ENCODE measurements at places on chromosomes 16 and 17. TPM values are rescaled to one million over a fixed set of nuclear protein-coding genes. Genes with fewer than 3 reads are reported as not detected.

The EXOC3L1 gene
- total RNA-seq = 1.3 TPM

GRCh38 chr17:17633310-17633709, 41.8 kb upstream of the PEMT start:
- DNase-seq = no peak

GRCh38 chr17:32261417-32261736, 4.3 kb upstream of the RHBDL3 start:
- no peak for DNase-seq

GRCh38 chr17:73099511-73099910, 7.0 kb upstream of the SLC39A11 start:
- no peak for DNase-seq

DNA sequence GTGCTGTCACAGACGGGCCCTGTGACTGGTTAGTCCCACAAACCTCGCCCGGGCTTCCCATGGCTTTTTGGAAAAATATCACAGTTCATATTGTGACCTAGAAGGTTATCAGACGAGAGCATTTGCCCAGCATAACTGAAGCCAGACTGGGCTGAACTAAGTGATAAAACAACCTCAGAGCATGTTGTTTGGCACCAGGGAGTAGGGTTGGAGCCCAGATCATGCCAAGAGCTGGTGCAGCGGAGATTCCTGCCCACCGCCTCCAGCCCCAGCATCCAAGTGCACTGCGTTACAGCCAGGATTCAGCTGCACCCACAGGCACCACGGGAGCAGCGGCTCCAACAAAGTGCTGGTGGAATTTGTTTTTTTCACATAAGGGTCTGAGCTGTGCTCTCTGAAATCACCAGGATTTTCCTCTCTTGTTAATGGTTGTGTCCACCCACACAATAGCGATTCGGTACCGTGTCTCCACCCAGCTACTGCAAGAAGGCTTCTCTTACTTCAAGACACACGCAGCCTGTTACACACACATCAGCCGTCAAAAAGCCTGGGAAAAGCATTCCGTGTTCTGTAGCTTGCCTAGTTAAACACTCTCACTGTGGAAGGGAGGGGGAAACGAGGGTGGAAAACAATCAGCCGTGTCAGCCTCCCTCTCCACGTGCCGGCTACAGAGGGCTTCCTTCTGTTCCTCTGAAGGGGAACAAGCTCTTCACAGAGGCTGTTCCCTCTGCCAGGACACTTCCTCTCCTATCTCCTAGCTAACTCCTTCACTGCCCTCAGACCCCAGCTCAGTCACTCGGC, 273.8 kb downstream of the C16orf95 start:
- DNase-seq = no peak

DNA sequence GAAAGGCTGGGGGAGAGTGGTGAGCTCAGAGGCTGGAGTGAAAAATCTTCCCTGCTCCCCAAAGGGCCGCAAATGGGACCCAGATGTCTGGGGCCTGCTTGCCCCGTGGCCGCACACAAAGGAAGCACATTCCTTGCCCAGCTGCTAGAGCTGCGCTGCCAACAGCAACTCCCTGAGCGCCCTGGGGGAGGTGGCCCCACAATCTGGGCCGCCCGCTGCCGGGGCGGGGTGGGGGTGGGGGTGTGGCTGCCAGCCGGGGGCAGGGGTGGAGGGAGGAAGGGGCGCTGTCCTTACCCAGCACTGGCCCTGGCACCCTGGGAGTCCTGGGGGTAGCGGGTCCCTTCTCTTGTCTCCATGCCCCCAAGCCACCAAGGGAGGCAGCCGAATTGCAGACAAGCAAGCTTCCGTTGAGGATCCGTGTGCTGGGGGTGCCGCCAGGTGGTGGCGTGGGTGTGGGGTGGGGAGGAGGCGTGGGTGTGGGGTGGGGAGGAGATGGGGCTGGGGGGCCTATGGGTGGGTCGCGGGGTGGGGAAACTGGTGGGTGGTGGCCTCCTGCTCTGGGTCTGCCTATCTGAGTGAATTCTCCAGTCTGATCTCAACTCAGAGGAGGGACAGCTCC, 48.4 kb upstream of the PABPN1L start:
- DNase-seq = no peak

The KRT23 gene
- 0.30 TPM for total RNA-seq

GRCh38 chr17:7544911-7545310, 3.9 kb upstream of the TNFSF12 start:
- peak; percentile 20 for DNase-seq

The SULT1A2 gene
- 0.81 TPM for total RNA-seq

GRCh38 chr16:20879175-20880040, 20.8 kb downstream of the DCUN1D3 start:
- DNase-seq = no peak

GRCh38 chr16:11391576-11391975, 46.3 kb downstream of the RMI2 start:
- DNase-seq = peak; percentile 39

The IL34 gene
- 14.2 TPM for total RNA-seq

DNA sequence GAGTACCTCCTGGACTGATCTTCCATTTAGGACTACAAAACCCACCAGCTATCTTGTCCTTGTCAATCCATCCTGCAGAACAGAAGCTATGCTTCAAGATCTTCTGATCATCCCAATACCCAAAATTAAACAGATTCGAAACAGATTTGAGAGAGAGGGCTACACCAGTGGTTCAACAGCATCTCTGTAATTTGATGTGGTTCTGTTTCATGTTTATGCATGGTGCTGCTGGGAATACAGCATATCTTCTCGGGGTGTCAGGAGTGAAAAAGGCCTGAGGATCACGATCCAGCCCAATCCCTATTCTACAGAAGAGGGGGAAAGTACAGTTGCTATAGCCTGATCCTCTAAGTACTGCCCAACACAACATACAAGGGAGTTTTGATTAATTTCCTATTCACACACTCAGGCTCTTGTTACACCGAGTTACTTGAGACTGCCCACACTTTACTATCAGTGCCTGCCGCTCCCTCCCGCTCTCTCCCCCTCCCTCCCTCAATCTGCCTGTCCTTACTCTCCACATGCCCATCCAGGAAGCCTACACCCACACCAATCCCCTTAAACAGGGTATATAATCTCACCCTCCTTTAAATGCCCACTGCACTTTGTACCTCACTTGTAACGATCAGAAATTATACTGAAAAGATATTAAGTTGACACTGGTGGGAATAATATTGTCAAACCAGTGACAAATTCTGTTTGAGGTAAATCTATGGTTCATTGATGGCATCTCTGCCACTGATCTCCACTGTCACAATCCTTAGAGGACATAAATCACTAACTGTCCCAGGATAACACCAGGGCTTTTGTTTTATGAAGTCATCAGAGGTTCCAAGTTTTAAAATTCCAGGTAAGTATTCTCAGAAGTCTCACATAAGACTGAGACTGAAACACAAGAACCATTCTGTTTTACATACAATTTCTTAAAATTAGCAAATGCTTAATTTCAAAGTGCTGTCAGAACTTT, 89.3 kb upstream of the PLEKHM1 start:
- DNase-seq = no peak

Data from aorta (tissue), 5 donors.